ENCODE measurements at places on chromosomes 7 and 10.

DNA sequence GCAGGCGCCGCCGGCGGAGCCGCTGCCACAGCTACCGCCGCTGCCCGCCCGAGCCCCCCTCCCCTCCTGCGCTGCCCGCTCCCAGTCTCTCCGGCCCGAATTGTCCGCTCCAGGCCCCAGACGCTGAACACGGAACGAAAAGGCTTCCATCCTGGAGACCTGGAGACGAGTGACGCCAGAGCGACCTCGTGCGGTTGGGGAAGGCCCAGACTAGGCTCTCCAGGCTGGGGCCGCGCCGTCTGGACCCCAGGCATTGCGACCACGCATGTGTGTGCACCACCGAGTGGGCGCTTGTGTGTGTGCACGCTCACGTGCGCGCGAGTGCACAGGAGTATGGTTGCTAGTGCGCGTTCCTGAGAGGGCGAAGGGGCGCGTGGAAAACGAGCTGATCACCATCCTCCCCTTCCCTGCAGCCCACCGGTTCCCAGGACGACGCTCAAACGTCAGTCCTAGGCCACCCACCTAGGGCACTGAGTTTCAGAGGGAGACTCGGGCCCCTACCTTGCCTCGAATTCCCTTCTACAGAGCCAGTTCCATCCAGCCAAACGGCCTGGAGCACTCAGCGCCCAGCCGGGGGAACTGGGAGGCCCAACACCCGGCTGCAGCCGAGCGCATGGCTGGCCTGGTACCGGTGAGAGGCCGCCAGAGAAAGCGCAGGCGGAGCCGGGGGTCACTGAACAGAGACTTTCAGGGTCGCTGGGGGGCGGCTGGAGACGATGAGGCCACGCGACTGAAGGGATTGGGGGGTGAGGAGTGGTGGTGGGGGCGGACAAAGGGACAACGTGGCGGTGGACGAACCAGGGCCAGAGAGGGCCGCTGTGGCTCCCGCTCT, 11.6 kb downstream of the LBX1 start:
- no peak for DNase-seq

DNA sequence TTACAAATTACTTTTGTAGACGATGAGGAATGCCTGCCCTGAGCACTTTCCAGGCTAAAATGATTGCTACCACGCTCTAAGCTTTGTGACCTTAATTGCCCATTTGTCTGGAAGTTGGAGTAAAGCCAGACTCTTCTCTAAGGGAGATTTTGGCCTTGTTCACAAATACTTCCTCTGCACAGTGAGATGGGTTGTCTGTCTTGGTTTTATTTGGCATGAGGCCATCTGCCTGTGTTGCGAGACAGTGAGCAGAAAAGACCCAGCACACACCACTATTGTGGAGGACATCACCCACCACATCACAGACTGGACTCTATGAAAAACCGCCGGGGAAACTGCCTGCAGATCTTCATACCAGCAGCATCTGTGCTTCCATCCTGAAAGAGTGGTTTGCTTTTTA, 138.4 kb downstream of the BICC1 start:
- DNase-seq, result no peak

DNA sequence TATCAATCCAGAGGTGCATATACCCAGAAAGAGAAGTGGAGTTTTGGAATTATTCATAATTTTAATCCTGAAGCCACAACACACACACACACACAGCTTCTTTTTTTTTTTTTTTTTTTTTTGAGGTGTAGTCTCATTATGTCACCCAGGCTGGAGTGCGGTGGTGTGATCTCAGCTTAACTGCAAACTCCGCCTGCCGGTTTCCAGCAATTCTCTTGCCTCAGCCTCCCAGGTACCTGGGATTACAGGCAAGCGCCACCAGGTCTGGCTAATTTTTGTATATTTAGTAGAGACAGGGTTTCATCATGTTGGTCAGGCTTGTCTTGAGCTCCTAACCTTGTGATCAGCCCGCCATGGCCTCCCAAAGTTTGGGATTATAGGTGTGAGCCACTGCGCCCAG, 35.4 kb downstream of the TET1 start:
- no peak for DNase-seq

- no peak for DNase-seq
These were observed 6.6 kb upstream of the TPK1 start for GRCh38 chr7:144842377-144842851.

- no peak for DNase-seq
These were observed 506.7 kb downstream of the DNAJB6 start for GRCh38 chr7:157843336-157844140.
